ENCODE measurements at places on chromosomes 2 and 18.

GRCh38 chr2:14712111-14712510 is 79.6 kb downstream of the LRATD1 start:
- DNase-seq = no peak

- DNase-seq = no peak
Measured at GRCh38 chr2:222303828-222304736, 5.3 kb upstream of the PAX3 start.

GRCh38 chr2:8569332-8569930 is 112.4 kb upstream of the ID2 start:
- DNase-seq = no peak

- DNase-seq = no peak
Measured at GRCh38 chr2:40803900-40804299, 352.0 kb upstream of the SLC8A1 start.

GRCh38 chr2:64700133-64700809 is 46.6 kb upstream of the SERTAD2 start:
- DNase-seq = no peak
